ENCODE measurements at places on chromosomes 12 and 14. TPM values are rescaled to one million over a fixed set of nuclear protein-coding genes. Genes with fewer than 3 reads are reported as not detected.

GRCh38 chr12:31227401-31227981, 98.5 kb downstream of the SINHCAF start:
- H3K27ac ChIP-seq: no peak overlapping the region
- no peak for DNase-seq
- H3K4me1 ChIP-seq: no peaks in the 10 kb centered on the region
- no peak overlapping the region for H3K4me3 ChIP-seq
- no peaks in the 10 kb centered on the region for H3K27me3 ChIP-seq

The IL26 gene
- not detected for total RNA-seq

DNA sequence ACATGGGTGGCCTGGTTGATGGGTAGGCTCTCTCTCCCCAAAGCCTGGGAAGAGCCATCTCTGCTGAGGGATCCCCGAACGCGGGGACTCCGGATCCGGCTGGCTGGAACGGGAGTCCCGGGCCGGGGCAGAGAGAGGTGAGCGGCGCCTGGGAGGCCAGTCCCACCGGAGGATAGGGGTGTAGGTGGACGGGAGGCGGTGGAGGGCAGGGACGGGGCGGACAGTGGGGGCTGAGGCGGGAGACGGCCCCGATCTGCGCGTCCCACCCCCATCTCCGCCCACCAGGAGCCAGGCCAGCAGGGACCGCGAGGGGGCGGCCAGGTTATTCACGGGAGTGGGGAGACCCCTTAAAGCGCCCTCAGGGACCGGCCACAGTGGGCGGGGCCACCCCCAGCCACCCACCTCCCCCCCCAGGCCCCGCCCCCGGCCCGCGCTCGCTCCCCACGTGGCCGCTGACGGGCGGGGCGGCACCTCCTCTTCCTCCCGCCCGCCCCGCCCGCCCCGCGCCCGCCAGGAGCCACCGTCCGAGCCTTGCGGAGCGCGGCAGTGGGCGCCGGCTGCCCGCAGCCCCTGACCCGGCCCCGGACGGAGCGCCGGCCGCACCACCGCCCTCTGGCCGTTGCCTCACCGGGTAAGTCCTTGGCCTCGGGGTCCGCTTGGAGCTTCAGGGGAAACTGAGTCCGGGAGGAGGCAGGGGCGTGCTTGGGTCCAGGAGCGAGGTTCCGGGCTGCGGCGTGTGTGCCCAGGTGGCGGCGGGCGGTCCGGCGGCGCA, at the start of gene INF2:
INF2 (plus strand) TSS at position 510 of the 772 bp plus-strand sequence. CDS start 11,748 bp downstream, outside the sequence.
- peak within 1 kb of the TSS; percentile 42 for H3K27ac ChIP-seq
- peaks cover 41% of the 10 kb centered on the region for H3K4me1 ChIP-seq
- H3K27me3 ChIP-seq: no peaks in the 10 kb centered on the region
- peaks cover 43% of the 10 kb centered on the region for H3K36me3 ChIP-seq
- DNase-seq: peak; percentile 53

The MORN3 gene
- total RNA-seq: not detected

- no peaks in the 10 kb centered on the region for H3K27me3 ChIP-seq
- no peaks in the 10 kb centered on the region for H3K4me1 ChIP-seq
- H3K4me3 ChIP-seq: no peak overlapping the region
- H3K36me3 ChIP-seq: no peaks in the 10 kb centered on the region
Observed at GRCh38 chr12:14283489-14284144, 81.9 kb upstream of the ATF7IP start.

DNA sequence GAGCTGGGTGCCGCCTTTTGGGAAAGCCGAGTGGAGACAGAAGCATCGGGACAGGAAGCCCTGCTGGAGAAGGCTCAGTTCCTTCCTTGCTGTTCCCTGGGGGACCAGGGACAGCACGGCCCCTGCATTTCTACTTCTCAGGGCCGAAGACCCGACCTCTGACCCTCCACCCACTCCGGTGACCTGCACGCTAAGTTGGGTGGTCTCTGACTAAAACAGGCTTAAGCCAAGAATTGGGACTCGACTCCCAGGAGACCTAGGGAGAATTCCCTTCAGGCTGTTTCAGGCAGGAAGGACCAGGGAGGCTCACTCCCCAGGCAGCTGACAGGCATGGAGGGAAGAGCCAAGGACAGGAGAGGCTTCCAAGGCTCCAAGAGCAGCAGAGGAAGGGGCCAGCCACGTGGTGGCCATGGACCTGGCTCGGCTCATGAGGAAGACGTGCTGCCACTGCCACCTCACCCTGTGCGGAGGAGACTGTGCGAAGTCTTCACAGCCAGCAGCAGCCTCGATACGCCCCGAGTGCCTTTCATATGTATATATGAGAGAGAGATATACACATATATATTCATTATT, 43.9 kb downstream of the DCAF4 start:
- DNase-seq: no peak
- H3K27ac ChIP-seq: no peak overlapping the region
- peaks cover 30% of the 10 kb centered on the region for H3K36me3 ChIP-seq
- no peaks in the 10 kb centered on the region for H3K27me3 ChIP-seq
- no peaks in the 10 kb centered on the region for H3K4me1 ChIP-seq
- no peak overlapping the region for H3K4me3 ChIP-seq

- no peak overlapping the region for H3K4me3 ChIP-seq
- no peak for DNase-seq
- peaks cover 48% of the 10 kb centered on the region for H3K36me3 ChIP-seq
- H3K4me1 ChIP-seq: peaks cover 70% of the 10 kb centered on the region
- H3K27me3 ChIP-seq: no peaks in the 10 kb centered on the region
Observed at GRCh38 chr12:113190761-113191160, 5.2 kb downstream of the RITA1 start.

DNA sequence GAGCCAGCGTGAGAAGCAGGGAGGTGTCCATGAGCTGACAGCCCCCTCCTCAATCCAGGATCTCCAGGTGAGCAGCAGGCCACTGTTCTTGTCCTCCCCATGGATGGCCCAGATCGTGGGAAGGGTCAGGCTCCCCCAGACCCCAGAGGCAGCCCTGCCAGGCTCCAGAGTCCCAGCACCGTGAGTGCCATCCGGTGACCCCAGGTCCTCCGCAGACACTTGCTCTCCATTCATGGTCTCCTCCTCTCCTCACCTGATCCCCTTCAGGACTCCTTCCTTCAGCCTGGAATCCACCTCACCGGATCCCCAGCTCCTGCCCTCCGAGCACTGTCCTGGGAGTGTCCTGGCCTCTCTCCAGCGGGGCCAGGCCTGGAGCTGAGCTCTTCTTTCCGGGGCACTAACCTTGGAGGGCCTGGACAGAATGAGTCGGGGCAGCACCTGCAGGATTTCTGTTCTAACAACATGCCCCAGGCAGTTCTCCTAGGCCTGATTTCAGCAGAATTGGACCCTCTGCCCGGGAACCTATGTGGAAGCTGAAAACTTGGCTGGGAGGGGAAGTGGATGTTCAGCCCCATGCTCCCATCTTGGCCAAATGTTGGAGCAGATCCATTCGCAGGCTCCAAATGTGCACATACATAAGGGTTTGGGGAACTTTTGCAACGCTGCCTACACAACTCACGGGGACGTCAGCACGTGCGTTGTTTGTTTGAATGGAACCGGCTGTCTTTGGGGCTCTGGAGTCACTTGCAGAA, 341.6 kb upstream of the SFSWAP start:
- no peaks in the 10 kb centered on the region for H3K4me1 ChIP-seq
- no peak overlapping the region for H3K4me3 ChIP-seq
- no peaks in the 10 kb centered on the region for H3K27me3 ChIP-seq

DNA sequence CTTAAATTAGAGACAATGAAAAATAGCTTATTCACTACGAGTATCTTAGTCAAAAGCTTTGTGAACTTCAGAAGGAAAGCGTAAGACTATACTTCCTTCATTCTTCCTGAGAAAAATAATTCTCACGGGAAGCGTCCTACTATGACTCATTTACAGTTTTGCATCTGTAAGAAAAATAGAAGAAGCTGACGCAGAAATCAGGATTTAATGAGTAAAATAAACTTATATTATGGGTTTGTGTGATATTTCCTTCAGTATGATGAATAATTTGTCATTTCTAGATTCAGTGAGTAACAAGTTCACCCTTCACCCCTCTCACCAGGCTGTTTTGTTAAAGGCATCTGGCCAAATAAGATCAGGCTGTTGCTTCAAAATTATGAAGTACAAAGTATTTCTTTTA, 17.8 kb upstream of the PDE3A start:
- H3K36me3 ChIP-seq: no peaks in the 10 kb centered on the region
- peak; percentile 26 for DNase-seq
- no peak overlapping the region for H3K27ac ChIP-seq

- no peaks in the 10 kb centered on the region for H3K27me3 ChIP-seq
- peaks cover 18% of the 10 kb centered on the region for H3K4me1 ChIP-seq
- H3K4me3 ChIP-seq: no peak overlapping the region
- H3K27ac ChIP-seq: no peak overlapping the region
- no peaks in the 10 kb centered on the region for H3K36me3 ChIP-seq
- DNase-seq: no peak
Observed at GRCh38 chr14:59101476-59101875, 87.0 kb upstream of the DAAM1 start.

DNA sequence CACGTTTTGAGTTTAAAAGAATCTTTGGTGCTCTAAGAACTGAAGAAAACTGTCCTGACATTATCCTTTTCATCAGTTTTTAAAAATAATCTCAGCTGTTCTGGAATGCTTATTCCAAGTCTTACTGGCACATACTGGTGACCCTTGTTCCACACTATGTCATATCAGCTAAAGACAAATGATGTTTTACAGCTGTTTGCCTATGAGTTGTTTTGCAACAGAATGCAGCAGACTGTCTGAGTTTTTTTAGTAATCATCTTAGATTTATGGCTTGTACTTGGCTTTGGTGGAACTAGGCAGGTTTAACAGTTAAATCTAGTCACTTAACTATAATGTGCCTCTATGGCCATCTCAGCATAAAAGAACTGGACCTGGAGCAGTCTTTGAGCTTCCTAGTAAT, 91.6 kb upstream of the GRIN2B start:
- H3K27ac ChIP-seq: no peak overlapping the region
- H3K36me3 ChIP-seq: no peaks in the 10 kb centered on the region
- no peaks in the 10 kb centered on the region for H3K4me1 ChIP-seq
- no peak for DNase-seq
- no peak overlapping the region for H3K4me3 ChIP-seq

- no peaks in the 10 kb centered on the region for H3K4me1 ChIP-seq
- no peak for DNase-seq
- no peak overlapping the region for H3K27ac ChIP-seq
Observed at GRCh38 chr14:88359500-88359899, 26.0 kb upstream of the SPATA7 start.

The RTL1 gene
- not detected for total RNA-seq

The C14orf132 gene
- 3.0 TPM for total RNA-seq

DNA sequence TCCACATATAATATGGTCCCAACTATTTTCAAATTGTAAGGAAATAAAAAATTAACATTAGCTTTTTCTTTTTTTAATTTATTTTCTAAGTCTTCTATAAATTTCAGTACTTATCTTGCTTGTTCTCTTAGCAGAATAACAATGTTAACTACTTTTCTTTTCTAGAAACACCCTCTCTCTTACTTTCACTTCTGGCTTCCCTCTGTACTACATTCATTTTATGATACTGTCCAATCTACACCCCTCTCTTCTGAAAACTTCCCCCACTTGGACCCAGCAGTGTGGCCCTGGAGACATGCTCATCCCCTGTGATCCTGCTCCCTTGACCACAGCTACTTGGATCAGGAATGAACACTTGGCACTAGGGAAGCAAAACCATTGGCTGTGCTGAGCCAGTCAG, 15.7 kb downstream of the SGPP1 start:
- H3K4me1 ChIP-seq: no peaks in the 10 kb centered on the region
- H3K36me3 ChIP-seq: peaks cover 8% of the 10 kb centered on the region
- H3K4me3 ChIP-seq: no peak overlapping the region
- H3K27ac ChIP-seq: no peak overlapping the region
- no peak for DNase-seq
- H3K27me3 ChIP-seq: no peaks in the 10 kb centered on the region

DNA sequence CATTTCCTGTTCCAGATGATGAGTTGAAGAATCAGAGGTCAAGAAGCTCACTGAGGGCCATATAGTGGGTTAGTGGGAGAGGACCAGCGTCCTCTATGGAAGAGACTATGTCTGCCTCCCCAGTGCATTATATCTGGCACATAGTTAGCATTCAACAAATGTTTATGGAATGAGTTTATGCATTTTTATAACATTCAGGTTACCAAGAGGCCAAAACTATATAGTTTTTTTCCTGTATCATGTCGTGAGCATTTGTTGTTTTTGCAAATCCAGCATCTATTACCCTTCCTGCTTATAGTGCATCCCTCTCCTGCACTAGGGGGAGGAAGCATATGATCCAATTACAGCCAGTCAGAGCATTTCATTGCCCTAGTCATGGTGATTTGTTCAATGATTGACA, 60.6 kb downstream of the SUDS3 start:
- H3K4me3 ChIP-seq: no peak overlapping the region
- H3K36me3 ChIP-seq: no peaks in the 10 kb centered on the region
- H3K27ac ChIP-seq: no peak overlapping the region

GRCh38 chr12:12788675-12789368, 3.4 kb downstream of the APOLD1 start:
- H3K4me3 ChIP-seq: no peak overlapping the region
- H3K27ac ChIP-seq: no peak overlapping the region
- H3K27me3 ChIP-seq: no peaks in the 10 kb centered on the region
- peak; percentile 69 for DNase-seq
- H3K4me1 ChIP-seq: peaks cover 19% of the 10 kb centered on the region
- no peaks in the 10 kb centered on the region for H3K36me3 ChIP-seq

DNA sequence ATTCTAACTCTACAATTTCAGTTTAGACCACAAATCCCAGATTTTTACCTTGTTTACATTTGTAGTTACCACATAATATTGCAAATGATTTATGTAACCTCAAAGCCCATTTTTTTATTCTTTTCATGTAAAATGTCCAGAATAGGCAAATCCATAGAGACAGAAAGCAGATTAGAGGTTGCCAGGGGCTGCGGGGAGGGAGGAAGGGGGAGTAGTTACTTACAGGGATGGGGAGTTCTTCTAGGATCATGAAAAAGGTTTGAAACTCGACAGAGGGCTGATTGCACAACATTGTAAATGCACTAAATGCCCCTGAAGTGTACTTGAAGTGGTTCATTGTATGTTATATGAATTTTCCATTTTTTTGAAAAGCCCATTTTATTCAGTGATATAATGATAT, 66.5 kb downstream of the PPP2R5C start:
- DNase-seq: no peak
- H3K4me3 ChIP-seq: no peak overlapping the region
- no peaks in the 10 kb centered on the region for H3K4me1 ChIP-seq
- peaks cover 33% of the 10 kb centered on the region for H3K36me3 ChIP-seq
- H3K27ac ChIP-seq: no peak overlapping the region

The AP1G2 gene
- total RNA-seq: 1.1 TPM

The PLEKHD1 gene
- not detected for total RNA-seq

The CLEC9A gene
- total RNA-seq: not detected

- peak overlapping the region; percentile 91 for H3K27ac ChIP-seq
- no peaks in the 10 kb centered on the region for H3K27me3 ChIP-seq
- peaks cover 49% of the 10 kb centered on the region for H3K36me3 ChIP-seq
- peak; percentile 93 for DNase-seq
Observed at GRCh38 chr12:109937371-109937770, 37.3 kb downstream of the TCHP start.

DNA sequence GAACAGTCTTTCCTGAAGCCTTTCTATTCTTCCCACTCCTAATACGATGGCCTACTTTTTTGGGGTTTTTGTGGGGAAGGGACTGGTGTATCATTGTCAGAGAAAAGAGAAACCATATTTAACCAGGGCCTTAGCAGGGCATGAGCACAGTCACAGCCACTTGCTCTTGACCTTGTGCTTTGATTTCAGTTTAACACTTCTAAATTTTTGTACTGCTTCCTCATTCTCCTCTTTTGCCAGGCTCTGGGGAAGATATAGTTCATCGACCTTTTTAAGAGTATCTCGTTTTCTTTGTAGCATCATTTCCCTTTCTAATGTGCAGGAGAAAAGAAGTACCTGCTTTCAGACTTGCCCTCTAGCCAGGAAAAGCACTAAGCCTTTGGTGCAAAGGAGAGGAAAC, 2.2 kb downstream of the ZBTB1 start:
- peaks cover 33% of the 10 kb centered on the region for H3K36me3 ChIP-seq
- peaks cover 48% of the 10 kb centered on the region for H3K4me1 ChIP-seq
- H3K4me3 ChIP-seq: peak overlapping the region; percentile 93

- no peak overlapping the region for H3K27ac ChIP-seq
- no peak overlapping the region for H3K4me3 ChIP-seq
- no peaks in the 10 kb centered on the region for H3K4me1 ChIP-seq
- H3K27me3 ChIP-seq: no peaks in the 10 kb centered on the region
Observed at GRCh38 chr14:103700753-103701490, 14.3 kb downstream of the XRCC3 start.
